GM12891 (cell line): ENCODE measurements at places on chromosomes 12 and 14.

- no peak for DNase-seq
Measured at GRCh38 chr14:77088219-77088618, 9.8 kb upstream of the CIPC start.

DNA sequence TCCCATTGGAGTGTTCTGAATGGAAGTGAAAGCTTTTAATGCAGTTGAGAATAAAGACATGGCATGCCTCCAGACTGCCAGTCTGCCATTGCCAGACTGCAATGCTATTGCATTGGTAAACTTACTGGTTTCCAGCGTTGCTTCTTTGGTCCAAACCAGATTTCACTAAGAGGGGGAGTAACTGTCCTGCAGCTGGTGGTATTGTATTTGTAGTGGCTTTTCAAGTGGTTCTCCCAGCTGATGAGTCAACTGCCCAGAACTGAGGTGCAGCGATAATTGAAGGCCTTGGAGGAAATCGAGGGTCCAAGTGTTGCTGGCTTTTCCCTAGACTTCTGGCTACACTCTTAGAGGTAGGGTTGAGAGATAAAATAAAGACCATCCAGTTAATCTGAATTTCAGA lies 31.9 kb downstream of the ERG28 start:
- no peak for DNase-seq

DNA sequence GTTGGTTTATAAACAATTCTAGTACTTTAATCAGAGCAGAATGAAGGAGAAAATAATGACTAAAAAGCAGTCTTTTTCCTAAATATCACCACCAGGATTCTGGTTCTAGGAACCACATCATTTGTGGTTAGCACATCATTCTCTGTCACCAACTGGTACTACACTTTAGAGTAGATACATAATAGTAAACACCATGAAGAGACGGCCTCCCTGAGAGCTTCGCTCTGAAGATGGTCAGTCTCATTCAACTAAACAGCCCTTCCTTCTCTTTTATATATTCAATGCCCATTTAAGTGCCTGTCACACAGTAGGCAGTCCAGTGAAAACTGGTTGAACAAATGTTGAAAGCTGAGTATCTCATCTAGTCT lies 10.9 kb downstream of the SLC38A2 start:
- no peak for DNase-seq

- DNase-seq = no peak
Measured at GRCh38 chr12:97127061-97127460, 220.0 kb downstream of the NEDD1 start.

DNA sequence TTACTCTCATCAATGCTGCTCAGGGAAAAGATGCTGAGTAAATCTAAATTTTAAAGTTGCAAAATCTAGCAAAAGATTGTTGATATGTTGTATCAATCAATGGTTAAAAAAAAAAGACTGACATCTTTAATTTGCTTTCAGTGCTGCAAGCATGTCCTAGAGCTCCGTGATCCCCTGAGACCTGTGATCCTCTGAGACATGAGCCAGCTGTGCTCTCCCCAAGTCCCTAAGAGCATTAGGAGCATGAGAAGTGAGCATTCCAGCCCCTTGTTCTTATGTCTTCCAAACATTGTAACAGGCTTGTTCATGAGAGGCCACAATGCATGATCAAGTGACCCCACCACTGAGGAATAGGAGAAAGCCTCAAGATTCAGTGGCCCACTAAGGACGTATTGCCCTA lies 116.6 kb downstream of the DAD1 start:
- DNase-seq = no peak

GRCh38 chr14:64119980-64120379 lies 174.2 kb downstream of the ESR2 start:
- no peak for DNase-seq
